ENCODE measurements at places on chromosomes 5 and 9. TPM values are rescaled to one million over a fixed set of nuclear protein-coding genes. Genes with fewer than 3 reads are reported as not detected.

Gene SEMA6A
- 35.8 TPM for polyA plus RNA-seq

Gene SUSD1
- polyA plus RNA-seq = 25.0 TPM

Gene ADRA1B
- 3.5 TPM for polyA plus RNA-seq

Gene DEPDC1B
- 9.0 TPM for polyA plus RNA-seq

Gene PTCD2
- polyA plus RNA-seq = 5.8 TPM

Gene BARHL1
- not detected for polyA plus RNA-seq

Gene FOXE1
- 0.99 TPM for polyA plus RNA-seq

Gene COL27A1
- polyA plus RNA-seq = 44.6 TPM

Gene PROB1
- not detected for polyA plus RNA-seq

Gene GRIN1
- not detected for polyA plus RNA-seq

All from hepatocyte (in vitro differentiated cells).